Gastroesophageal sphincter (tissue), 4 donors: ENCODE measurements at places on chromosomes 3 and 15. TPM values are rescaled to one million over a fixed set of nuclear protein-coding genes. Genes with fewer than 3 reads are reported as not detected.

- no peak for ATAC-seq
These were observed 62.7 kb downstream of the ASTE1 start for GRCh38 chr3:130963878-130964277.

Gene ATG3
- 41.7 TPM for total RNA-seq

Gene CAMP
- not detected for total RNA-seq

- no peak for ATAC-seq
These were observed 169.5 kb downstream of the PLD1 start for GRCh38 chr3:171640520-171641412.

- ATAC-seq: no peak
These were observed 99.6 kb downstream of the PGPEP1L start for GRCh38 chr15:98907927-98908471.

DNA sequence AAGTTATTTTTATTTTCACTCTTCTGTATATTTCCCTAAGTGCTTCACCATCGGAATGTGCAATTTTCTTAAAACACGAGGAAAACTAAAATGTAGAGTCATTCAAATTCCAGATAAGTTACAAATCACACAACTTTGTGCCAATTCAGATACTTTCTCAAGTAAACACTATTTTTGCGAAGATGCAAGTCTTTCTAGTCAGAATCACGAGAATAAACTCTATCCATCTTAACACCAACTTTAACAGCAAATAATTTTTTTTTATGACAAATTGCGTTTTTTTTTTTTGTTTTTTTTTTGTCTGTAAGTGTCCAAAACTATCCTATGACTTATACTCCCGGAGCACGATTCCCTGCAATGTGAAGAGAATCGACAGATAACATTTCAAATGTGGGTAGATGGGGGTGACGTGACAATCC lies 1.3 kb downstream of the STAG1 start:
- ATAC-seq: no peak
